ENCODE measurements at places on chromosomes 5 and 9.

- DNase-seq, result no peak
Measured at GRCh38 chr9:133255371-133256135, 19.4 kb downstream of the ABO start.

- DNase-seq, result no peak
Measured at GRCh38 chr5:42808888-42809611, 2.6 kb downstream of the SELENOP start.

GRCh38 chr9:122138560-122139268 lies 20.9 kb downstream of the NDUFA8 start:
- no peak for DNase-seq

DNA sequence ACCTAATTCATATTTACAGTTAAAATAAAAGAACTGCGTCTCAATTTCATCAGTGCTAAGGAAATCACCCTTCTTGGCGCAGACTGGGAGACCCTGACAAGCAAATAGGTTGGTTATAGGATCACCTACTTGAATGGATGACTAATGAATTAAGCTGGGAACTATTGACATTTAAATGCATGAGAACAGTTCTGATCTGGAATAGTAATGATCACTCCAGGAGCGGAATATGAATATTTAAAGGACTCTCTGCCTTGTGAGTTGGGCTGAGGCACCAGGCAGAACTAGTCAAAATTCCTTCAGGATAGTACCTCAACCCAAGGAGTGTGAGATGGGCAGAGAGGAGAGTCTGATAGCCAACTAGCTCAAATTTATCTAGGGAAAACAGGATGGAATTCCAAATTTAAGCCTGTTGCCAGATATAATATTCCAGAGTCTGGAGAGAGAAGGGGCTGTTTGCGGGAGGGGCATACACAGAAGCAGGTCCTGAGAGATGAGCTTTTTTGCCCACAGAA lies 364.4 kb downstream of the CSNK1G3 start:
- no peak for DNase-seq

GRCh38 chr9:99881769-99882168 lies 24.7 kb upstream of the STX17 start:
- DNase-seq, result no peak

GRCh38 chr5:179488975-179489374 lies 61.4 kb upstream of the RUFY1 start:
- no peak for DNase-seq
